ENCODE measurements at places on chromosomes 1 and 21. TPM values are rescaled to one million over a fixed set of nuclear protein-coding genes. Genes with fewer than 3 reads are reported as not detected.

DNA sequence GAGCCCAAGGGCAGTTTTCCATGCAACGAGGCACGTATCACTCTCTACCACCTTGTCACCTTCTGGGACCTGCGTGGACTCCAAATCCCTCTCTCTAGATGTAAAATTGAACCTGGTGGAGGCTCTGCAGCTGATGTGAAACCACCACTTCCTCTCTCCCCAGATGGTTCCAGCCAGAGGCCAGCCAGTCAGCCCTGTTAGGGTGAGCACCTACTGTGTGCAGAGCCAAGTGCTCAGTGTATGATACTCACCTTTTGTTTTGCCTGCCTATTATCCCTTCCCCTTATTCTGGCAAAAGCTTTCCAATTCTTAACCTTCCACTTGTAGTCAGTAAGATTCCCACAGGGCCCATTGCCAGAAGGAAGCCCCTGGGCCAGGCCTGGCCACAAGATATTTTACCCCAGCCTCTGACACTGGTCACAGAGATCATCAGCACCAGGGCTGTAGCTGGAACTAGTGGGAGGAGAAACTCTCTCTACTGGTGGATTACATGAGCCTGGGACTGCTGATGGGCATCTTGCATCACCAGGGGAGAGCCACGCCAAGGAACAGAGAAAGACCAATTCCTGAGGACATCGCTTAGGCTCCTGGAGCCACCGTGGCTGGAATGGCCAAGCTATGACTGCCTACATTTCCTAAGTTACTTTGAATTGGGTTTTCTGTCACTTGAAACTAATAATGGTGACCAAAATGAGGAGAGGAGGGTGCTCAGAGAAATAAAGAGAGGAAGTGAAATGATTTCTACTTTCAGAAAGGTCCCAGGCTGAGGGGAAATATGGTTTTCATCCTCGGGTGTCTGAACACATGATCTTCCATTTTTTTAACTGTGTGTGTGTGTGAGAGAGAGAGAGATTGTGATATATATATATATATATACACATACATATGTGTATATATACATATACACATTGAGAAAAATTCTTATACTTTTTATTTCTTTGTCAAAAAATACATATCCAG is 26.6 kb upstream of the RD3 start:
- H3K27me3 ChIP-seq: no peaks in the 10 kb centered on the region
- no peaks in the 10 kb centered on the region for H3K36me3 ChIP-seq
- no peak overlapping the region for H3K27ac ChIP-seq

- H3K27ac ChIP-seq: no peak overlapping the region
- no peaks in the 10 kb centered on the region for H3K36me3 ChIP-seq
- no peaks in the 10 kb centered on the region for H3K27me3 ChIP-seq
- no peaks in the 10 kb centered on the region for H3K4me1 ChIP-seq
These were observed 22.8 kb downstream of the IFI44 start for GRCh38 chr1:78672428-78672827.

DNA sequence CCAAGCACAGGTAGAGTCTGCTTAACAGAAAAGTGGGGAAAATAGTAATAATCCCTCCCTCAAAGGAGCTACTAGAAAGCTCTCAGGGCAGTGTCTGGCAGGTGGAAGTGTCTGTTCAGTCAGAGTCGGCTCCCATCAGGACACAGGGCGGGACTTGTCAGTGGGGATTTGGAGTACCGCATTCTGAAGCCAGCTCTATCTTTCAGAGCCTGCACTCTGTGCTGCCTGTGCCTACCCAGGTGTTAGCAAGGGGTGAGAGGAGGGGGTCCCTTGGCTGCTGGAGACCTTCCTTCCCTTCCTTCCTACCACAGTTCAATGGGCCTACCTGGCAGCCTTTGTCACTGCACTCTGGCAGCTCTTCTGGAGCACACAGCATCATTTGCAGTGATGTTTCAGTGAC is 615.5 kb downstream of the AJAP1 start:
- H3K27ac ChIP-seq: no peak overlapping the region
- no peaks in the 10 kb centered on the region for H3K36me3 ChIP-seq
- no peaks in the 10 kb centered on the region for H3K27me3 ChIP-seq
- no peak overlapping the region for H3K4me3 ChIP-seq

DNA sequence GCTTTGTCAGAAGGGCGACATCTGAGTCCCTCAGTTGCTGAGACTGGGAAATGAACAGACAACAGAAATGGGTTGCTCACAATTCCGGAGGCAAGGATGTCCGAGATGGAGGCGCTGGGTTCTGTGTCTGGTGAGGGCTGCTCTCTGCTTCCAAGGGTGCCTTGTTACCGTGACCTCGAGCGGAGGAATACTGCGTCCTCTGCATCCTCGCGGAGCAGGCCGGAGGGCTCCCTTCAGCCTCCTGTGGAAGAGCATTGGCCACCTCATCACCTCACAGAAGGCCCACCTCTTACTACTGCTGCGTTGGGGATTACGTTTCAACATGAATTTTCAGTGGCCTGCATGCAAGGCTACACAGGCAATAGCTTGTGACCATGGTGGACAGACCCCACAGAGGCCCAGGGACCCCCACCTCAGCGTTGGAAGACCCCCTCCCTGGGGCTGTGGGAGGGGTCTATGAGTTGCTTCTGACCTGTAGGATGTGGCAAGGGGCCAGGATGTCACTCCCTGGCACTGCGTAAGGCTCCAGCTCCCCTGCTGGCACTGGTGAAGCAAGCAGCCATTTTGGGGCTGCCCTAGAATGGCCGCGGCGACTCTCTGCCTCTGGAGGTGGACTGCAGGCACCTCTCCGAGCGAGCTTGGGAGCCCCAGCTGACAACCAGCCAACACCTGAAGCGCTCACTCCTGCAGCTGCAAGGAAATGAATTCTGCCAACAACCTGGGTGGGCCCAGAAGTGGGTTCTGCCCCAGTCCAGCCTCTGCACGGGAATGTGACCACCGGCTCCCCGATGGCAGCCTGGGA is 36.3 kb upstream of the COL6A1 start:
- no peak overlapping the region for H3K4me3 ChIP-seq

Gene SYNJ1
- total RNA-seq: 8.3 TPM

Gene CEP104
- total RNA-seq: 14.3 TPM

Gene OR14K1
- total RNA-seq: not detected

Gene RGS8
- total RNA-seq: not detected

- no peaks in the 10 kb centered on the region for H3K36me3 ChIP-seq
- H3K27me3 ChIP-seq: peaks cover 14% of the 10 kb centered on the region
- no peaks in the 10 kb centered on the region for H3K4me1 ChIP-seq
- no peak overlapping the region for H3K27ac ChIP-seq
- no peak for DNase-seq
These were observed 88.5 kb upstream of the CD34 start for GRCh38 chr1:207999274-207999915.

DNA sequence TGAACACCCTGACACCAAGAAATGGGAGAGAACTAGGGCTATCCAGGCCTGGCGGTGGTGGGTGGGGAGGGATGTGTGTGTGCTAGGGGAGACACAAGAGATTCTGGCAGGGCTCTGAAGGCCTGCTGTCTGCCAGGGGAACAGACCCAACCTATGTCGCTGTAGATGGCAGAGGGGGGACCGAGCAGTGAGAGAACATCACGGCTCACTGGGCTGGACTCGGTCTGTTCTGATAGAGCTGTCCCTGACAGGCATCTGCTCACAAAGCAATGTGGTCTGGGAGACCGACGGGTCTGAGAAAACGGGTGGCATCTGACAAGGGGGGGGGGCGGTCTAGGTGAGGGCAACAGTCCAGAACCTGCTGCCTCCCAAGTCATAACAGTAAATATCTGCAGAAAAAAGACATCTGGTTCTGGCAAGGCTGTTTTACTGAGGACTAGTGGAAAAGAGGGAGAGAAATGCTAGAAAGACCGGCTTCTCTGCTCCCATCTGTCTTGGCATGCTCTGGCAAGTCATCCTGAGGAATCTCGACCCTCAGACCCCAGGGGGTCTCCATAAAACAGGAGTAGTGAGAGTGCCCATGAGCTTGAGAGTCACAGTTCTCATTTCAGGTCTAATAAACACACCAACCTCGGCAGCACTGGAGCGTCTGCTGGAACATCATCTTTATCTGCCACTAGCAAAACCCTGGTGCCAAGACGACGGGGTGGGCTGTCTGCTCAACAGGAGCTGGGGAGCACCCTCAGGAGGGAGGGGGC is 36.5 kb downstream of the SLC66A1 start:
- peaks cover 78% of the 10 kb centered on the region for H3K36me3 ChIP-seq
- H3K27me3 ChIP-seq: no peaks in the 10 kb centered on the region
- peaks cover 2% of the 10 kb centered on the region for H3K4me1 ChIP-seq
- no peak overlapping the region for H3K4me3 ChIP-seq

GRCh38 chr1:186960861-186961260 is 132.1 kb downstream of the PLA2G4A start:
- no peaks in the 10 kb centered on the region for H3K36me3 ChIP-seq
- DNase-seq: peak; percentile 60
- no peaks in the 10 kb centered on the region for H3K27me3 ChIP-seq
- H3K4me3 ChIP-seq: no peak overlapping the region

Gene MMP23B
- 1.1 TPM for total RNA-seq

DNA sequence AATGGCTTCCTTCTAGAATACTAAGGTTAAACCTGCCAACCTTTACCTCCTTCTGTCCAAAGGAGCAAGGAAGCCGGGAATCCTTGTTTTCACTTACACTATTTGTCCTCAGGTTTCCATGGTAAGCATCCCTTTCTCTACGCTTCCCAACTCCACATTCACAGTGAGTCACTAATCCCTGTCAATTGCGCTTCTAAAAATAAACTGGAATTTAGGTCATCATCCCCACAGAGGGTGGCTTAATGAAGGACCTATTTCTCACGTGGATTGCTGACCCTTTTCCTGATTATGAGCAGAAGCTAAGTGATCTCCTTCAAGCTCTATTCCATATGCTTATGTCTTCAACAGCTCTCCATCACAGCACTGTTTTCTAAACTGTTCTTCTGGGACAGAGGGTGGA is 39.9 kb upstream of the ABCA4 start:
- peak; percentile 86 for DNase-seq
- no peak overlapping the region for H3K27ac ChIP-seq

Measured in IMR-90 (cell line).